Glutamatergic neuron (in vitro differentiated cells): ENCODE measurements at places on chromosomes 11 and 22. TPM values are rescaled to one million over a fixed set of nuclear protein-coding genes. Genes with fewer than 3 reads are reported as not detected.
A peak's percentile ranks its signal among the peaks of the same experiment; 100 is the strongest.

DNA sequence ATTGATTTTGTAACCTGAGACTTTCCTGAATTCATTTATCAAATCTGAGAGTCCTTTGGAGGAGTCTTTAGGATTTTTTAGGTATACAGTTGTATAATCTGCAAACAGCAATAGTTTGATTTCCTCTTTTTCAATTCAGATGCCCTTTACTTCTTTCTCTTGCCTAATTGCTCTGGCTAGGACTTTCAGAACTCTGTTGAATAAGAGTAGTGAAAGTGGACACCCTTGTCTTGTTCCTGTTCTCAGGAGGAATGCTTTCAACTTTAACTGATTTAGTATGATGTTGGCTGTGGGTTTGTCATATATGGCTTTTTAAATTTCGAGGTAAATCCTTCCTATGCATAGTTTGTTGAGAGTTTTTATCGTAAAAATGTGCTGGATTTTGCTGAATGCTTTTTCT is 227.4 kb downstream of the CSNK2A3 start:
- no peak for DNase-seq

- DNase-seq = peak; percentile 62
Measured at GRCh38 chr22:36144886-36145541, 15.5 kb downstream of the APOL3 start.

DNA sequence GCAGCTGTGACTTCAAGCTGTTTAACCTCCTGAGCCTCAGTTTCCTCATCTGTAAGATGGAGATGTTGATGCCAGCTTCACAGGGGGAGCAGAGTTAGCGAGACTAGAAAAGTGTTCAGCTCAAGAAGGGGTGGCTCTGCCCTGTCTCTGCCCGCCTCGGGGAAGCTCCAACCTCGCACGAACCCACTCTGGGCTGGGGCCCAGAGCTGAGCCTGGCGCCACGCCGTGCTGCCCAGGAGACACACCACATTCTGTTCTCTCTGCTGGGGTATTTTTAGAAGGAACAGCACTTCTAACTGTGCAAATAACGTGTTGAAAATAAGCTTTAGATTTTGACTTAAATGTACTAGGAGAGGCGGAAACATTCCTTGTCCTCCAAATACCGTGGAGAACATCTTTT is 74.1 kb downstream of the PHF21B start:
- DNase-seq = no peak

PAMR1 gene
- total RNA-seq = 10.6 TPM

- no peak for DNase-seq
Measured at GRCh38 chr11:9025101-9025850, 21.5 kb upstream of the NRIP3 start.

GRCh38 chr11:103367650-103368049 is 258.4 kb downstream of the DYNC2H1 start:
- DNase-seq = no peak

GRCh38 chr11:332651-333480 is 12.2 kb upstream of the IFITM3 start:
- no peak for DNase-seq

GRCh38 chr11:122632181-122632824 is 23.2 kb upstream of the UBASH3B start:
- DNase-seq = no peak

GRCh38 chr22:19841641-19842392 is 12.9 kb downstream of the GNB1L start:
- no peak for DNase-seq

- peak; percentile 74 for DNase-seq
Measured at GRCh38 chr11:72015511-72016061, 16.9 kb downstream of the IL18BP start.
